ENCODE measurements at places on chromosomes 2 and 18. TPM values are rescaled to one million over a fixed set of nuclear protein-coding genes. Genes with fewer than 3 reads are reported as not detected.

GRCh38 chr2:107807988-107808387 lies 18.7 kb upstream of the RGPD4 start:
- H3K4me3 ChIP-seq, result no peak overlapping the region
- no peak overlapping the region for H3K27ac ChIP-seq
- no peaks in the 10 kb centered on the region for H3K27me3 ChIP-seq
- no peak for DNase-seq
- peaks cover 21% of the 10 kb centered on the region for H3K4me1 ChIP-seq
- H3K36me3 ChIP-seq, result no peaks in the 10 kb centered on the region

DNA sequence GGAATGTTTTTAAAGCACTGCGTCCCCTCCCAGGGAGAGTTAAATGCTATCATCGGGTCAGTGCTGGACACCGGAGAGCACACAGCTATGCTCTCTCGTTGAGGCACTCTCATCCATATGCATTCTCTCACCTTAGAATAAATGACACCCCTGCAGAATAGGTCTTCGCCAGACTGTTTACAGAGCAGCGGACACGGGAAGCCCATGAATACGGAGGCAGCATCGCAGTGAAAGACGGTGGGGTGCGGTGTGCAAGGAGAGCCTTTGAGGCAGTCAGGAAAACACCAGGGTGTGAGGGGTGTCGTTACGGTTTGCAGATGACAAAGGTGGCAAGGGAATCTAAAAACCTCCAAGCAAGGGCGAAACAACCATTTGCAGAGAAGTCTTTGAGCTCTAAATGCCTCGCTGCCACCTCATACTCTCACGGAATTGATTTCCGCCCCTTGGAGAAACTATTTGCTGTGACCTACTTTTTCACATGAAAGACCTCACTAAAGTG lies 169.2 kb upstream of the FHL2 start:
- peaks cover 28% of the 10 kb centered on the region for H3K27me3 ChIP-seq
- H3K4me3 ChIP-seq, result no peak overlapping the region
- no peak overlapping the region for H3K27ac ChIP-seq
- H3K36me3 ChIP-seq, result no peaks in the 10 kb centered on the region
- H3K4me1 ChIP-seq, result no peaks in the 10 kb centered on the region
- no peak for DNase-seq

Gene TMX3
- total RNA-seq, result 26.3 TPM

Gene CTIF
- 60.0 TPM for total RNA-seq

Gene HRH4
- total RNA-seq, result 0.33 TPM

Data from left ventricle myocardium inferior (tissue), 1 donor.